ENCODE measurements at places on chromosomes 5 and 9.

DNA sequence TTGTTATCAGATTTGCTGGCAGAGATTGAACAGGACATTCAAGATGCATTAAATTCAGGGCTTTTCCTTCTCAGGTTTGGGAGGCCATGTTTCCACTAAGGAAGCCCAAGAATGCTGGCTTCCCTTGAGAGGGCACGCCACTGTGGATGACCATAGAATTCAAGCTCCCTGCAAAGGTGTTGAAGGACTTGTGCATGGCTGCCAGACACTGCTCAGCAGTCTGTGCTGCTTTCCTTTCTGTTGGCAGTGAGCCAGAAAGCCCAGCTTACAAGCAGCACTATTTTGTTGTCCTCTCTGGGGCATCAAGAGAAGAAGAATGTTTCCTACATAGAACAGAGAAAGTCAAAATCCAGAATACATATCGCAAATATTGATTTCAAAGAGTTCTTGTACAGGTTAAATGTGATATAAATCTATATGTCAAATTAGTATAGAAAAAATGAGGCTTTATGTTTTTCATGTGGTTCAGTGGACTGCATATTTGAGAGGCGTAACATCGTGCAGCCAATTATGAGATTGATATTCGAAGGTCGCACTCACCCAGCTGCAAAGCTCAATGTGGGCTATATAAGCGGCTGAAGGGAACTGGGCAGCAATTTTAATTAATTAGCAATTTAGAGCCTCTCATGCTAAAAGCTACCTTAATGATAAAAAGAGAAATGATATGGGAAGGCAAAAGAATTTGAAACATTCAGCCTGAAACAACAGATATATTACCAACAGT, 103.1 kb upstream of the ISL1 start:
- DNase-seq: peak; percentile 8

- no peak for DNase-seq
Observed at GRCh38 chr5:162990856-162991497, 446.4 kb upstream of the CCNG1 start.

GRCh38 chr5:72451741-72452505, 55.3 kb downstream of the ZNF366 start:
- DNase-seq: peak; percentile 40

DNA sequence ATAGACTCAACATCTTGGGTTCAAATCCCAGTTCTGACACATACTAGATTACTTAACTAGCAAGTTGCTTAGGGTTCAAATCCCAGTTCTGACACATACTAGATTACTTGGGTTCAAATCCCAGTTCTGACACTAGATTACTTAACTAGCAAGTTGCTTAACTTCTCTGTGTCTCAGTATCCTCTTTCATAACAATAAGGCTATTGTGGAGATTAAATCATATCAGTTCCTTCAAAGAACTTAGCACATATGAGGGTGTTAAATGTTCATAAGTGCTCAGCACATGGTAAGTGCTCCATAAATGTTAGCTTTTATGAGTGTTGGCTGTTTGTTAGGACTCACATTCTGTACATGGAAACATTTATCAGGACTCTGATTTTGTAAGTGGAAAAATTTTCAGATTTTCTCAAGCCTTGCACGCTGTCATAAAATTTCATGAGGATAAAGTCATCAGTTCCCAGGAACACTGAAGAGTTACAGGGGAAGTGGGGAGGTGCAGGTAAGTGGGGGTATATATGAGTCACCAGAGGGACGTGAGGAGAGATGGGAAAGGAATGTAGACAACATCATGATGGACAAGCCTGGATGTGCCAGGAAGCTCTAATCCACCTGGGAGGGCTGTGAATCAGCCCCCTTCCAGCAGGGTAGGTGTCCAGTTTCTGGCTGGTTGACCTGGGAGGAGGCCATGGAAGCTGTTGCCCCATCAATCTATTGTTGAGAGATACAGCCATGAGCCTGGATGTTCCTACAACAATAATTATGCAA, 532.2 kb upstream of the WWC1 start:
- DNase-seq: no peak

GRCh38 chr5:138951091-138951985, 76.2 kb upstream of the LRRTM2 start:
- DNase-seq: no peak

All from pons (tissue), 1 donor.